ENCODE measurements at places on chromosomes 12 and 14. TPM values are rescaled to one million over a fixed set of nuclear protein-coding genes. Genes with fewer than 3 reads are reported as not detected.

Gene DNAJC22
- not detected for total RNA-seq

Gene PDE3A
- not detected for total RNA-seq

Gene RNF212B
- total RNA-seq: not detected

Gene EPYC
- total RNA-seq: not detected

Gene C12orf54
- total RNA-seq: not detected

Gene HSPA2
- total RNA-seq: 3.7 TPM

Gene TULP3
- 7.8 TPM for total RNA-seq

Gene GZMB
- 1,728 TPM for total RNA-seq

Gene LTB4R
- 24.2 TPM for total RNA-seq

Gene NKX2-1
- total RNA-seq: not detected

Gene MANSC4
- total RNA-seq: not detected

Gene TAS2R30
- total RNA-seq: 4.2 TPM

Gene KCNA5
- not detected for total RNA-seq

Gene NFATC4
- total RNA-seq: not detected

Gene TSHR
- total RNA-seq: 3.6 TPM

Gene SMIM41
- 0.25 TPM for total RNA-seq

Gene DLGAP5
- 42.2 TPM for total RNA-seq

Gene RIN3
- 33.0 TPM for total RNA-seq

Gene EXOC3L4
- not detected for total RNA-seq

Gene C14orf180
- not detected for total RNA-seq

Gene KRT74
- total RNA-seq: not detected

Gene DACT1
- 4.7 TPM for total RNA-seq

Gene OSGEP
- total RNA-seq: 56.2 TPM

Gene HAL
- 1.5 TPM for total RNA-seq

Gene ADCY6
- total RNA-seq: 0.32 TPM

Gene KERA
- not detected for total RNA-seq

Measured in T-helper 1 cell treated with Interleukin-12 subunit alpha and Interleukin-12 subunit beta and Interleukin-4 antibody, amounts not matched to agents 30 ng/mL and 1 ng/mL, for 36 hours (primary cell).